ENCODE measurements at places on chromosomes 6 and 20.

- DNase-seq = no peak
Observed at GRCh38 chr20:63014287-63014686, 7.5 kb upstream of the BHLHE23 start.

DNA sequence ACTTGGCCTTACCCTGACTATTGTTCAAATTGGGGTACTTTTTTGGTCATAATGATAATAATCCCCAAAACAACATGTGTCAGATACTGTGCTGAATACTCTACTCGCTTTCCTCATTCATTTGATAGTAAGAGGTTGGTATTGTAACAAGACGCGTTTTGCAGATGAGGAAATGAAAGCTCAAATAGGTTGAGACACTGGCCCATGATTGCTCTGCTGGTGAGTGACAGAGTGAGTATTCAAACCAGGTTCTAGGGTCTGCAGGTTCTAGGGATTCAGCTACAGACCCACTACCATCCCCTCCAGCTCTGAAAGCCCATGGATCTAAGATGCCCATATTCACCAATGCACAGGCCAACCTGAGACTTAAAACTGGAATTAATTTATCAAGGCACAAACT, 1.3 kb upstream of the ENPP4 start:
- DNase-seq = no peak

DNA sequence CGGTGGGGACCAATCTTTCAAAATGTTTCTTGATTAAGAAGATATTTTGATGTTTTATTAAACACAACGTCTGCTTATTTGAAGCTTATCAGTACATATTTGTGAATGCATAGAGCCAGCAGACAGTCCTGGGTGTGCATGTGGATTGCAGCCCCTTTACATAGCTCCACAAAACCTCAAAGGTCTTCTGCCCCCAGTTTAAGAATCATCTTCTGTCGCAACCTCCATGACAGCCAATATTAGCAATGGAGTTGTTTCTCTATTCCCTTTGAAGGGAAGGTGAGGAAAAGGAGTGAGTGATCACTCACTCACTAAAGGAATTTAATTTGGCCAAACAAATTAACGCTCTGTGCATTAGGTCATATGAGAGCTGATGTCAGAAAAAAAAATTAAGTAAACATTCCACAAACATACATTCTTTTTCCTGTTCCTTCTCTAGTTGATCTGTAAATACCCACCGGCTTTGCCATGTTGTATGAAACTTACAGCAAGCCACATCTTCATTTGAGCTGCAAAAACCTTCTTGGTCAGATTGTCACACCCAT, 152.9 kb downstream of the SIM1 start:
- DNase-seq = no peak

DNA sequence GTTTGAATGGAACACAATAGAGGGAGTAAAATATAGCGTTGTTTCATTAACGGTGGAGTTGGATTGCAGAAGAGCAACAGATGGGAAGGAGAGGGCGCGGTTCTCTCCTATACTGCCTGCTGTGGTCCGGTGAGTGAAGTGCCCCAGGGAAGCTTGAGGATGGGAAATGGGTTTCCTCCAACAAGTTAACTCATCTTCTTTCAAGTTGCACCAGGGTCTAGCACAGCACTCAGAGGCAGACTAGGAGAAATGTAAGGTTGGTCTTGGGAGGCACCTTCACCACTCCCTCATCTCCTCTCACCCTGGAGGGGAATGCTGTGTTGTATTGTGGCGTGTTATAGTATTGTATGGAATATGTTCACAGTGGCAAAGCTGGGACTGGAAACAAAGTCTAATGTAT, 96.9 kb upstream of the SLC24A3 start:
- no peak for DNase-seq

- DNase-seq = no peak
Observed at GRCh38 chr6:143394389-143394788, 56.1 kb downstream of the ADAT2 start.

- DNase-seq = no peak
Observed at GRCh38 chr20:856361-856775, 22.9 kb downstream of the FAM110A start.

DNA sequence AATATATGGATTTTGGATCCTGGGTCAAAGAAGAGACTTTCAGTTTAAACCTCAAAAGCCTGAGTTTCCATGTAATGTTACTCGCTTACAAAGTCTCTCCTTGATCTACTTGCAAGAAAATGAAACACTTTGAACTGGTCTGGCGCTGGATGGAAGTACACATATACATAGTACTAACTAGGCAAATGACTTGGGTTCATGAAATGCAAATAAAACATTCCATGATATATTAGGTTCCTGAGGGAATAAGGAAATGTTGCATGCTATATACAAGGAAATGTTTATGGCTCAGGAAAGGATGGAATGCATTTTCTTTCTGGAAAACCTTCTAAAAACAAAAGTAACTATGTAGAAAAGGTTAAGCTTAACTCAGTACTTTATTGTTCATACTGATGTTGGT, 11.4 kb upstream of the TXLNB start:
- no peak for DNase-seq

- no peak for DNase-seq
Observed at GRCh38 chr6:100001915-100002388, 7.9 kb upstream of the MCHR2 start.

DNA sequence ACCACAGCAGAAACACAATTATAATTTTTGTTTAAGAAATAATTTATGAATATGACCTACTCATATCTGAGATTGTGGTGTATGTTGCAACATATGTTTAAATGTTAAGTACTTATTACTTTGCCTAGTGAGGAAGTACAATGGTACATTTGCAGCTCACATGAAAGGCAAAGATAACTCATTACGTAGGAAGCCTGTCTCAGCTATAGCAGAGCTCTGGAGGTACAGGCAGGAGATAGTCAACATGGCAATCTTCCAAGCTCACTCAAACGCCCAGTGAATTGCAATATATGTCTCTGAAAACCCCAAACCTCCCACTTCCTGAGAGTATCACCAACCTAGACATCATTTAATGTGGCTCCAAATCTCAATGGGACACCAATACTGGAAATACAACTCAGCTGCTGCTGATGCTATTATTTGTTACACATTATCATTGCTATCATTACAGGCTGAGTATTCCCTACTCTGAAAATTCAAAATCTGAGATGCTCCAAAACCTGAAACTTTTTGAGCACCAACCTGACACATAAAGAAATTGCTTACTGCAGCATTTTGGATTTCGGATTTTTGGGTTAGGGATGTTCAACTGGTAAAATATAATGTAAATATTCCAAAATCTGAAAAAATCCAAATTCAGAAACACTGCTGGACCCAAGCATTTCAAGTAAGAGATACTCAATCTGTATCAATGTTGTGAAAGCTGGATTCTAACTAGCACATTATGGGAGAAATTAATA, 25.1 kb upstream of the GSTA4 start:
- DNase-seq = no peak

DNA sequence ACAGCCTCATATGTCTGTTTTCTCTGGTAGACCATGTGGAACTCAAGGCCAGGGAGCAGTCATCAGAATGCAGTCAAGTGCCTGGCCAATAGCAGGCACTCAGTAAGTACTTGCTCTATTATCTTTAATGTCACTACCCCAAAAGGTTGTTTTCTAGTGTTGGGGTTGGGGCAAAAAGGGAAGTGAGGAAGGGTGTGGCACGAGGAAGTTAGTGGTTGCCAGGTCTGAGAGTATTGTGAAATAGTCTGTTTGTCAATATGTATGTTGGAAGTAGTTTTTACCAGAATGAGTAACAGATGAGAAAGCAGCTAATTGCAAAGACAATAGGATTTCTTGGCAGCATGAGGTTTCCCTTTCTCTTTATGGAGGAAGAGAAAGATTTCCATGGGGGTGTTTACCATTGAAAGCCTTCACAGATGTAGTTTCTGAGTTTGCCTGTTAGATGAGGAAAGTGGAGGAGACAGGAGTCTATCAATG, 59.5 kb upstream of the ARMH2 start:
- DNase-seq = peak; percentile 23

DNA sequence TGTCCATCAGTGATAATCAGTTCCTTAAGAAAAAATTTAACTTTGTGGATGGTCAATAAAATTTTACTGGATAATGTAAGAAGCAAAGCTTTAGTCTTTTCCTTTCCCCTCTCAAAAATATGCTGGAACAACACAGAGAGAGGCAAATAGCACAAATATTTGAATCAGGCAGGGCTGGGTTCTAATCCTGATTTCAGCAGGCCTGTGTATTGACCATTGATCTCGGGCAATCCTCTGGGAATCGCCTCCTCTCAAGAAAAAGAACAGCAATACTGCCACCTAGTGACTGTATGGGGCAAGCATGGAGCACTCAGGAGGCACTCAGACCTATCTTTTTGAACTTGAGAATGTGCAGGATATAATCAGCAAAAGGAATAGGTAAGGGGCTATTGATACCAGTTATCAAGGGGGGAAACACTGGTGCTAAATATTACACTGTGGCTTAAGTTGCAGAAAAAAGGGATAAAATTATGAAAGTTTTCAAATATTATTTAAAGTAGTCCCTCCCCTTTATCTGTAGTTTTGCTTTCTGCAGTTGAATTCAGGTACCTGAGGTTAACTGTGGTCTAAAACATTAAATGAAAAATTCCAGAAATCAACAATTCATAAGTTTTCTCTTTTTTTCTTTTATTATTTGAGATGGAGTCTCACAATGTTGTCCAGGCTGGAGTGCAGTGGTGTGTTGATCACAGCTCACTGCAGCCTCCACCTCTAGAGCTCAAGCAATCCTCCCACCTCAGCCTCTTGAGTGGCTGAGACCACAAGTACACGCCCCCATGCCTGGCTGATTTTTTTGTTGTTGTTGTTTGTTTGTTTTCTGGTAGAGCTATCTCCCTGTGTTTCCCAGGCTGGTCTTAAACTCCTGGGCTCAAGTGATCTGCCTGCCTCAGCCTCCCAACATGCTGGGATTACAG, 91.8 kb upstream of the NHSL1 start:
- DNase-seq = no peak

DNA sequence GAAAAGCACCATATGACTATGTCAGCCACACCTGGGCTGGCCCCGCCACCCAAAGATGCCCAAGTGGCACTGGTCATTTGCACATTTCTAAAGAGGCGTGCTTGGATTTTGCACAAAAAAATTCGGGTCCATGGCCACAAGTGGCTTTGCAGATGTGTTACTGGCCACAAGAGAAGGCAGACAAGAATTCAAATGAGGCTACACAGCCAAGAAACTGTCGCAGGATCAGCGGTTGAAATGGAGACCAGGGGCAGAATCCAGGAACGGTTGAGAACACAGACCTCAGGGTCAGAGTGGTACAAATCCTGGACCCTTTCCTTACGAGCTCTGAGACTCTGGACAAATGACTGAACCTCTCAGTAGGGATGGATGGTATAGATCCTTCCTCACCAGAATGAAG, 48.6 kb upstream of the SASH1 start:
- no peak for DNase-seq

GRCh38 chr20:49347156-49347555, 69.3 kb upstream of the ZNFX1 start:
- DNase-seq = no peak

GRCh38 chr6:161048641-161049040, 57.1 kb downstream of the MAP3K4 start:
- DNase-seq = no peak

DNA sequence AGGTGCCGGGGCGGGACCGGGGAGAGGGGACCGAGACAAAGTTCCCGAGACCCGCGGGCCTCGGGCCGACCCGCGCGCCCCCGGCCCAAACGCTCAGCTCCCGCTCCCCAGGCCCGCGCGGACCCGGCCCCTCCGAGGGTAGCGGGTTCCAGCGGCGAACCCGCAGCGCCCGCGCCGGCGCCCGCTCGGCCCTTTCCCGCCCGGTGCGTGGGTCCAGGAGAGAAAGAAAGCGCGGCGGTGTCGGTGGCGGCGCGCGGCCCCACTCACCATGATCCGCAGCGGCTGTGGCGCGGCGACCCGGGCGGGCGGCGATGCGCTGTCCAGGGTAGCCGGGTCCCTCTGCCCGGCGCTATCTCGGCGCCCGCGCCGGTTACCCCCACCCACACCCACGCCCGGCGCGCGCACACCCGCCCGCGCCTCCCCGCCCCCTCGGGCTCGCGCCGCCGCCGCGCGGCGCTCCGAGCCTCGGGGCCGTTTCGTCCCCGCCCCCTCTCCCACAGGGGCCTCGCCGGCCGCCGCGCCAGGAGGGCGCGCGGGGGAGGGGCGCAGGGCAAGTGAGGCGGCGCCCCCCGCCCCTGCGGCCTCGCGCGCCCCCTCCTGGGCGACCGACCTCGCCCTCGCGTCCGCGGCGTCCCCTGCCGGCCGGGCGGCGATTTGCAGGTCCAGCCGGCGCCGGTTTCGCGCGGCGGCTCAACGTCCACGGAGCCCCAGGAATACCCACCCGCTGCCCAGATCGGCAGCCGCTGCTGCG, at the start of gene ELOVL2:
Gene ELOVL2 (minus strand): TSS at position 345 of the 751 bp plus-strand sequence. CDS start 75 bp downstream, at position 270.
- DNase-seq = no peak

DNA sequence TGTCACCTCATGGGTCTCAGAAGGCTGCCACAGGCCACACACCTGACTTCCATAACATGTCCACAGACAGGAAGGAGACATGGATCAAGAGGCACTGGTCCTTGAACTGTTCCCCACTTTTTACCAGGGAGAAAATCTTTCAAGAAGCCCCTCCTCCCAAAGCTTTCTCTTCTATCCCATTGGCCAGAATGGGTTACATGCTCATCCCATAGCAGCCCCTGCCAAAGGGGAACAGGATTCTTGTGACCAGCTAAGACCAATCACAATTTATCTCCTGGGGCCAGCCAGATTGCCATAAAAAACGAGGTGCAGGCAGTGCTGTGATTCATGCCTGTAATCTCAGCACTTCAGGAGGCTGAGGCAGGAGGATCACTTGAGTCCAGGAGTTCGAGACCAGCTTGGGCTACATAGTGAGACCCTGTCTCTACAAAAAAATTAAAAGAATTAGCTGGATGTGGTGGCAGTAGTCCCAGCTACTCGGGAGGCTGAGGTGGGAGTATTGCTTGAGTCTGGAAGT, 59.4 kb downstream of the TMEM242 start:
- DNase-seq = no peak

DNA sequence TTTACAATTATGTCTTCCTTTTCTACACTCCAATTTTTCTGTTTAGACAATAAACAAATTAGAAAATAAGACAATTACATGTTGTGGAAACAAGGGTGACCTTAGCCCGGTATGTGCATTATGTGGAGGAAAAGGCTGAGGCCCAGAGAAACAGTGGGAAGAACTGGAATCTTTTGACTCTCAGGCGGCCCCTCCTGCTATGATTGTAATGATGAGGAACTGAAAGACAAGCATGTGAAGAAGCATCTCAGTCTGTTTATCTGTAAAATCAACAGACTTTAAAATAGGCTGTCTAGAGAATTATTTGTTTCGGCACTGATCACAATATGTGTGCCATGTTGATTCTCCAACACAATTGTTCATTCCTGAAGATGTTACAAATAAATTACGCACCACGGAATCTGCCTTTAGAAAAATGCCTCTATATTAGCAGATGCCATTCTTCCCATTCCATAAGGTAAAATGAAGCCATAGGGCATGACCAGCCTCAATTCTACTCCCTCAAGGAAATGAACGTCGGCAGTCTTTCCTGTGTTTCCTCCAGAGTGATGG, 1201.6 kb upstream of the CITED2 start:
- DNase-seq = no peak

GRCh38 chr6:10484912-10485311, 36.2 kb upstream of the GCNT2 start:
- DNase-seq = no peak

- DNase-seq = no peak
Observed at GRCh38 chr6:45722876-45723275, 292.8 kb downstream of the CLIC5 start.

- DNase-seq = no peak
Observed at GRCh38 chr20:15496501-15497039, 1076.7 kb downstream of the KIF16B start.

GRCh38 chr6:108546079-108547049, 14.4 kb upstream of the FOXO3 start:
- DNase-seq = no peak

- no peak for DNase-seq
Observed at GRCh38 chr6:7147051-7147671, 39.4 kb downstream of the RREB1 start.

- DNase-seq = peak; percentile 80
Observed at GRCh38 chr6:106520711-106521401, 108.4 kb downstream of the RTN4IP1 start.

Data from T-helper 22 cell (primary cell).